ENCODE measurements at places on chromosomes 12 and 14. TPM values are rescaled to one million over a fixed set of nuclear protein-coding genes. Genes with fewer than 3 reads are reported as not detected.

GRCh38 chr14:100573002-100573756 lies 14.0 kb downstream of the BEGAIN start:
- no peak for ATAC-seq

- no peak for ATAC-seq
These were observed 82.8 kb downstream of the SLC38A1 start for GRCh38 chr12:46186088-46186487.

GRCh38 chr12:68121143-68121542 lies 38.4 kb downstream of the IFNG start:
- no peak for ATAC-seq

GRCh38 chr14:85549697-85550096 lies 19.8 kb downstream of the FLRT2 start:
- ATAC-seq, result no peak

NELL2 gene
- total RNA-seq, result not detected

GRCh38 chr14:93329965-93330608 lies 2.7 kb downstream of the BTBD7 start:
- no peak for ATAC-seq

PCBP2 gene
- total RNA-seq, result 259 TPM

MIPOL1 gene
- 13.9 TPM for total RNA-seq

GRCh38 chr12:131367983-131368667 lies 342.8 kb upstream of the SFSWAP start:
- ATAC-seq, result no peak

OR4K1 gene
- total RNA-seq, result not detected

GRCh38 chr14:103569408-103569807 lies 6.6 kb downstream of the COA8 start:
- ATAC-seq, result no peak

DDIT3 gene
- 35.7 TPM for total RNA-seq

DNA sequence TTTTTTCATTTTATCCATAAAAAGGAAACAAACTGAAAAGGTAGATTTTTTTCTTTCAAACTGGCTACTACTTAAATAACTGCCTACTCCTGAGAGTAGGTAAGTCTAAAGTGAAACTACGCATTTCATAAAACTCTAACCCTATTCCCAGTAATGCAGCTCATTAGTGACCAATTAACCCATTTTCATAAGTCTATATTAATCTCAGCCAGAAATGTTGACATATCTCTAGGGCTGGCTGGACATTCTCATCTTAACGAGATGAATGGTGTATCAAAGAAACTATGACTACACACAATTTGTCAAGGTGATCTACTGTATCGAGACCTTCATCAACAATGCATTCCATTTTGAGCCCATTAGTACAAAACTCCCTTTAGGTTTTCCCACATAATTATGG lies 57.2 kb downstream of the EPS8 start:
- no peak for ATAC-seq

DNA sequence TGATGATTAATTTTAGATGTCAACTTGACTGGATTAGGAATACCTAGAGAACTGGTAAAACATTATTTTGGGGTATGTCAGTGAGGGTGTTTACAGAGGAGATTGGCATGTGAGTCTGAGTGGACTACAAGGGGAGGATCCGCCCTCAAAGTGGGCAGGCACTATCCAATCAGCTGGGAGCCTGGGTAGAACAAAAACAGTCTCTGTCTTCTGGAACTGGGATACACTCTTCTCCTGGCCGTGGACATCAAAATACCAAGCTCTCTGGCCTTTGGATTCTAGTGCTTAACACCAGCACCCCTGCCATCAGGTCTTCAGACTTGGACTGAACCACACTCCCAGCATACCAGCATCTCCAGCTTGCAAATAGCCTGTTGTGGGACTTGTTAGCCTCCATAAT lies 4.4 kb upstream of the SCAF11 start:
- no peak for ATAC-seq

Data from gastroesophageal sphincter (tissue), 4 donors.